ENCODE measurements at places on chromosomes 11 and 22. TPM values are rescaled to one million over a fixed set of nuclear protein-coding genes. Genes with fewer than 3 reads are reported as not detected.

DNA sequence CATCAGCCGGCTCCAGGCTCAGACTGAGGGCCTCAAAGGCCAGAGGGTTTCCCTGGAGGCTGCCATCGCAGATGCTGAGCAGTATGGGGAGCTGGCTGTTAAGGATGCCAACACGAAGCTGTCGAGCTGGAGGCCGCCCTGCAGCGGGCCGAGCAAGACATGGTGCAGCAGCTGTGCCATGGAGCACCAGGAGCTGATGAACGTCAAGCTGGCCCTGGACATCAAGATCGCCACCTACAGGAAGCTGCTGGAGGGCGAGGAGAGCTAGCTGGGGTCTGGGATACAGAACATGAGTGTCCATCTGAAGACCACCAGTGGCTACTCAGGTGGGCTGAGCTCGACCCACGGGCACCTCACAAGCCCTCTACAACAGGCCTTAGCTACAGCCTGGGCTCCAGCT, 4.0 kb upstream of the SCUBE2 start:
- H3K4me1 ChIP-seq = no peaks in the 10 kb centered on the region

The SEC14L6 gene
- not detected for total RNA-seq

- H3K4me1 ChIP-seq = no peaks in the 10 kb centered on the region
- H3K27ac ChIP-seq = no peak overlapping the region
- no peak overlapping the region for H3K4me3 ChIP-seq
- H3K27me3 ChIP-seq = no peaks in the 10 kb centered on the region
Measured at GRCh38 chr11:131884461-131885073, 514.2 kb downstream of the NTM start.

DNA sequence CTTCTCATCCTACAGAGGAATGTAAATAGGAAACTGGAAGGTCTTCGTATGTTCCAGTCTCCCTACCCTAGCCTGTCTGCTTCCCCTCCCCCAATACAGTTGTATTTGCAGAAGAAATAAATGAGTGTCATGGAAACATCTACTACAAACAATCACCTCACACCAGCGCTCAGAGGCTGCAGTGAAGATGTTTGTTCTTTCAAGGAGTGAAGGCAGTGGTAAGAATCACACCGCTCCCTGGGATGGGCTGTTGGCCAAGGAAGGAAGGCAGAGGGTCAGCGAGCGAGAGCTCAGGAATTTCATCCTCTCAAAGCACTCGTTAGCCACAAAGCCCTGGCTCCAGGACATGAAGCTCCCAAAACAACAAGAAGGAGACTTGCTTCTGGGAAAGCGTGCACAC, 1.1 kb upstream of the IGSF9B start:
- peaks cover 23% of the 10 kb centered on the region for H3K4me1 ChIP-seq
- peak overlapping the region; percentile 79 for H3K4me3 ChIP-seq
- no peaks in the 10 kb centered on the region for H3K27me3 ChIP-seq
- no peak for DNase-seq
- H3K27ac ChIP-seq = no peak overlapping the region
- no peaks in the 10 kb centered on the region for H3K36me3 ChIP-seq

DNA sequence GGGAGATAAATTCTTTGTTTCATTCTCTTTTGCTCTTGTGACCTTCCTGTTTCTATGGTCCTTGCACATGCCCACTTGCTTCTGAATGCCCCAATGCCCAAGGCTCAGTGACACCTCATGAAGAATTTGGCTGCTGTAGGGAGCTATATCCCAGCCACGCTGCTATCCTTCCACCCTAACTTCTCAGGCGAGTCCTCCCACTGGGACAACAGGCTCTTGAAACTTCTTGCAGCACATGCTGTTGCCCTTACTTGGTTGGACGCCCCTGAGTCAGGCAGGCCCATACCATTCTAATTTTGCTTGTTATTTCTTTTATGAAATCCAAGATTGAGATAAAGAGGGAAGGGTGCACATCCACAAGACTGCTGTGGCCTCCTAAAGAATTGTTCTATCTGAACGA, 57.6 kb upstream of the BLID start:
- peak overlapping the region; percentile 84 for H3K27ac ChIP-seq
- no peak for DNase-seq
- H3K4me3 ChIP-seq = peak overlapping the region; percentile 42
- H3K36me3 ChIP-seq = peaks cover 33% of the 10 kb centered on the region

- peaks cover 21% of the 10 kb centered on the region for H3K27me3 ChIP-seq
- peaks cover 12% of the 10 kb centered on the region for H3K4me1 ChIP-seq
- H3K4me3 ChIP-seq = no peak overlapping the region
- H3K36me3 ChIP-seq = no peaks in the 10 kb centered on the region
- H3K27ac ChIP-seq = no peak overlapping the region
Measured at GRCh38 chr11:61756452-61757212, 4.2 kb downstream of the MYRF start.

The DENND6B gene
- 5.5 TPM for total RNA-seq

- DNase-seq = no peak
- peaks cover 5% of the 10 kb centered on the region for H3K4me1 ChIP-seq
- no peak overlapping the region for H3K4me3 ChIP-seq
- no peak overlapping the region for H3K27ac ChIP-seq
- peaks cover 16% of the 10 kb centered on the region for H3K27me3 ChIP-seq
Measured at GRCh38 chr11:48098024-48098423, 117.7 kb downstream of the PTPRJ start.

Measured in MCF 10A (cell line).